NCI-H2029 treated with DMSO at 0.1 percent for 48 hours (cell line): ENCODE measurements at places on chromosomes 1 and 21.
A peak's percentile ranks its signal among the peaks of the same experiment; 100 is the strongest.

DNA sequence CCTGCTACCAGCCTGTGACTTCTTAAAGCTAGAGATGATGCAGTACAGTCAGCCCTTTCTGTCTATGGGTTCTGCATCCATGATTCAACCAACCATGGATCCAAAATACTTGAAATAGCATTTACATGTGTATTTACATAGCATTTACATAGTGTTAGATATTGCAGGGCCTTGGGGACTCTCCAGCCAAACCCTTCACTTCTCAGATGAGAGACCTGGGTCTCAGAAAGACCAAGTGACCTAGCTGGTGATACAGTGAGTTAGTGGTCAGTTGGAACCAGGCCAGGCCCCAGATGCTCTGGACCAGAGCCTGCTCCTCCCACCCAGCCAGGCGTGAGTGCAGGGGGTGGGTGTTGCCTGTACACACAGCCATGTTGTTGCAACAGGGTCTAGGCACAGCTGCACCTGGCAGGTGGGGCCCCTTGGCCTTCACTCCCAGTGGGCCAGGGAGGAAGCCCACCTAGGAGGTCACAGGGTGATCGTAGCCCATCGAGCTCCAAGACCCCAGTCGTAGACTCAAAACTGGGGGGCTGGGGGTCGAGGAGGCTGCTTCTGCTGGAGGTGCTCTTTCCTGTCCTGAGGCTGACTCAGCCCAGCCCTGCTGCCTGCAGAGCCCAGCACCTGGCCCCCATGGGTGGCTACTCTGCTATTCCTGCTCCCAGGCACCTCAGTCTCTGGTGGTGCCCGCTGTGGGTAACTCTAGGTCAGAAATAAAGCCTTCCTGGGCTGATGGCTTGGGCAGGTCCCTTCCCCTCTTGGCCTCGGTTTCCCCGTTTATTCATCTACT lies 7.7 kb downstream of the TMEM61 start:
- no peak for DNase-seq

DNA sequence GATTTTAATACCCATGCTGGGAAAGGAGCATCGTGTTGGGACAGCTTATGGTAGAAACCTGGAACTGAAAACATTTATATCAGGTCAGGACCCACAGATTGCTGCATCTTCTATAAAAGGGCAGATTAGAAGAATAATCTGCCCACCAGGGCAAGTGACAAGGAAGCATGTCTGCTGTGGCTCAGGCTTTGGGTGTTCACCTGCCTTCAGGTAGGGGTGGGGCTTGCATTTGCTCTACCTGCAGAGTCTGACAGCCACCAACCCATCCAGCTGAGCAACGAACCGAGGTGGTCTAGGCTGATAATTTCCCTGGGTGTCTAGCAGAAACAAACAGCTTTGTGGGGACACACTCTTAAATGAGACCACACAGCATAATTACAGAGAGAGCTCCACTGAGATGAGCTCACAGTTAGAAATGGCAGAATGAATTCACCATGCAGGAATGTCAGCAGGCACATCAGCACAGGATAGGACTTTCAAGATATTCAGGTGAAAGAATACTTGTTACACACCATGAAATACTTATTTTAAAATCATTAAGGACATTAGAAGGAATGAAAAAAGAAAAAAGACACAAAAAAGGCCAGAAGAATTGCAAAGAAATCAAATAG lies 36.1 kb upstream of the B3GALT5 start:
- no peak for DNase-seq

DNA sequence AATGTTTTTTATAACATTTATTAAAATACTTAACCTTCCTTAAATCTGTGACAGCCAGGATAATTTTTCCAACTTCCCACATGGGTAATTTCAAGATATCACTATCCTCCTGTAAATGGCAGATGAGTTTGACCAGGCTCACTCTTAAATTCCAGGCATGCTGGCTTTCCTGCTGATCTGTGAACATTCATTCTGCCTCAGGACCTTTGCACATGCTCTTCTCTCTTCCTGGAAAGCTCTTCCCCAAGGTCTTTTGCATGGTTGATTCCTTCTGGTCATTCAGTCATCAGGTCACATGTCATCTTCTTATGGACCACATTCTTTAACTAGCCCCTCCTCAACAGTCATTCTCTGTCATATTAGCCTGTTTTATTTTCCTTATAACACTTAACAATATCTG lies 5.7 kb downstream of the ST6GALNAC5 start:
- DNase-seq, result no peak

GRCh38 chr1:109620401-109620791 lies 759 bp downstream of the AMPD2 start:
- no peak for DNase-seq

GRCh38 chr1:43736819-43737218 lies 29.5 kb downstream of the ST3GAL3 start:
- no peak for DNase-seq

- no peak for DNase-seq
These were observed 101.7 kb upstream of the EDN2 start for GRCh38 chr1:41586230-41586629.

- DNase-seq, result no peak
These were observed 40.2 kb downstream of the FASLG start for GRCh38 chr1:172699111-172699510.

- DNase-seq, result no peak
These were observed 996 bp upstream of the SH3BGRL3 start for GRCh38 chr1:26278724-26279455.

- no peak for DNase-seq
These were observed 898.8 kb upstream of the NEGR1 start for GRCh38 chr1:73181190-73181540.

DNA sequence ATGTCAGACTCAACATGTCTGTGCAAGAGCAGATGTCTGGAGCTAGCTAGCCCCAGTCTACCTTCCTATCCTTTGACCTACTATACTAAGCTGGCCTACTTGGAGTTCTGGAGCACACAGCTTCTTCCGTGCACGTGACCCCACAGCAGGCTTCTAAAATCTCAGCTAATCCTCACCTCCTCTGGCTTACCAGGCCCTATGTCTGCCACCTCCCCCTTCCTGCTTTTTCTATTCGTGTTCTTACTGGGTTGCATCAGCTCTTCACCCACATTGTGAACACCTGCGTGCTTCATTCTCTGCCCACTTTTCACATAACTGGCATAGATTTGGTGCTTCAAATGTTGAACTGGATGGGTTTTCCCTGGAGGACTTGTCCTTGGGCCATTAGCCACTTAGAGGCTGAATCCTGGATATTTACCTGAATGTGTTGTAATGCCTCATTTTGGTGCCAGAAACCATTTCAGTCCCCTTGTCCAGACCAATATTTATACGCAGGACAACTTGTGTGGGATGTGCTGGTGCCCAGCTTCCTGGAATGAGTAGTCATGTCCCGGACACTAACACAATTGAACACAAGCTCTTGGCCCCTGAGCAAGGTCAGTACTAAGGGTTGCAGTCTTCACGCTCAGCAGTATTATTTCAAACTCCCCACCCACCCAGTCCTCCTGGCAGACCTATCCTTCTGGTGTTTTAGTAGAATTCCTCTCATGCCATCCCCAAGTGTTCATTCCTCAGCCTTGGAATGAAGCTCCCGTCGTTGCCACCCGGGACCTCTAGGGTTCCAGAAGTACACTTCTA lies 24.0 kb downstream of the TENT5C start:
- DNase-seq, result no peak

DNA sequence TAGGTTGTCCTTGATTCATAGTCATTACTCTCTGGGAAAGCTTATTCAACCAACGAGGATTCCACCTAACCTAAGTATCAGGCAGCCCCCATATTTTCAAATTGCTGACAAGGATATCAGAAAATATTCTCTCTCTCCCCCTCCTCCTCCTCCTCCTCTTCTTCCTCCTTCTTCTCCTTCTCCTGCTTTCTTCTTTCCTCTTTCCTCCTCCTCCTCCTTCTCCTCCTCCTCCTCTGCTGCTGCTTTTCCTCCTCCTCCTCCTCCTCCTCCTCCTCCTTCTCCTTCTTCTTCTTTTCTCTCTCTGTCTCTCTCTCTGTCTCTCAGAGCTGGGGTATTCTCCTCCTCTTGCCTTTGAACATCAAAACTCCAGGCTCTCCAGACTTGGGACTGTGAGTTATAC lies 2.5 kb upstream of the IGSF9 start:
- no peak for DNase-seq

GRCh38 chr1:14970115-14970798 lies 183.3 kb upstream of the TMEM51 start:
- DNase-seq, result no peak

GRCh38 chr21:41418393-41418792 lies 7.6 kb upstream of the MX1 start:
- no peak for DNase-seq

DNA sequence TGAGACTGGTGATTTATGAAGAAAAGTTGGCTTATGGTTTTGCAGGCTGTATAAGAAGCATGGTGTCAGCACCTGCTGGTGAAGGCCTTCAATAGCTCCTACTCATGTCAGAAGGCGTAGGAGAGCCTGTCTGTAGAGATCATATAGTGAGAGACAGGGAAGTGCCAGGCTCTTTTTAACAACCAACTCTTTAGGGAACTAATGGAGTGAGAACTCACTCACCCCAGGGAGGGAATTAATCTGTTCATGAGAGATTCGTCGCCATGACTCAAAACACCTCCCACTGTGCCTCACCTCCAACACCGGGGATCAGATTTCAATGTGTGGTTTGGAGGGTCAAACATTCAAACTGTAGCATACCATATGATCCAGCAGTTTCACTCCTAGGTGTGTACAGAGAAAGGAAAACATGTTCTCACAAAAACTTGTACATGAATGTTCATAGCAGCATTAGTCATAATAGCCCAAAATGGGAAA lies 72.6 kb downstream of the TTC3 start:
- DNase-seq, result no peak

DNA sequence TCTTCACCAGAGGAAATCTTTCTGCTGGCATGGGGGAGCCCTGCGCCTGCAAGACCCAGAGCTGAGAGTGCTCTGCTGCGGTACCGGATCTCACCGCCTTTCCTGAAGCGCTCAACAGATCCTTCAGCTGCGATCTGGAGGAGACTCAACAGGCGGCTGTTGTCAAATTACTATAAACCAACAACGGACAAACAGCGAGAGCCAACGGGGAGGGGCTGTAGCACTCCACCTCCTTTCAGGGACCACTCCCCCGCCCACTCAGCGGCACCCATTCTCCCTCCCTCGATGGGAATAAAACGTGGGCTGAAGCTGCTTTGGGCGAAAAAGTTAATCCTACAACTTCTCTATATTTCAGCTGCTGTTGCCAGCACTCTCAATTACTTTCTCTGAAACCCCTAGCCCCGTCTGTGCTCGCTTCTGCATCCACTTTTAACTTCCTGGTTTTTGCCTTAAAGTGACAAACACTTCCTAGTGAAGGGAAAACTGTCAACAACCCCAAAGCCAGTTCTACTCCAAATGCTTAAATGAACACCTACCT lies at the start of gene FMO5:
Gene FMO5 (minus strand): TSS at position 147 of the 538 bp plus-strand sequence. CDS start 310 bp downstream, outside the sequence.
- peak; percentile 36 for DNase-seq

GRCh38 chr1:211577277-211577818 lies 1.6 kb downstream of the SLC30A1 start:
- no peak for DNase-seq

- DNase-seq, result no peak
These were observed 1.9 kb upstream of the HIVEP3 start for GRCh38 chr1:41920658-41921057.

- DNase-seq, result no peak
These were observed 116.0 kb downstream of the ETS2 start for GRCh38 chr21:38921511-38922251.

GRCh38 chr1:150142083-150142482 lies 7.6 kb upstream of the PLEKHO1 start:
- DNase-seq, result no peak

DNA sequence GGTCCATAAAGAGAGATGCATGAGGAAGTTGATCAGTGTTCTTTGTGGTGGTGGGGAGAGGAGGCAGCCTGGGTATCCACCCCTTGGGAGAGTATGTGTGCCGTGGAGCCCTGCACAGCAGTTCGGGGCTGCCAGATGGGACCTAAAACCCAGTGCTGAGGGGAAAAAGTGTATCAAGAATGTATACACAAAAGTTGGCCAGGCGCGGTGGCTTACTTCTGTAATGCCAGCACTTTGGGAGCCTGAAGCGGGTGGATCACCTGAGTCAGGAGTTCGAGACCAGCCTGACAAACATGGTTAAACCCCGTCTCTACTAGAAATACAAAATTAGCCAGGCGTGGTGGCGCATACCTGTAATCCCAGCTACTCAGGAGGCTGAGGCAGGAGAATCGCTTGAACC lies 4.1 kb upstream of the TTC4 start:
- DNase-seq, result no peak

DNA sequence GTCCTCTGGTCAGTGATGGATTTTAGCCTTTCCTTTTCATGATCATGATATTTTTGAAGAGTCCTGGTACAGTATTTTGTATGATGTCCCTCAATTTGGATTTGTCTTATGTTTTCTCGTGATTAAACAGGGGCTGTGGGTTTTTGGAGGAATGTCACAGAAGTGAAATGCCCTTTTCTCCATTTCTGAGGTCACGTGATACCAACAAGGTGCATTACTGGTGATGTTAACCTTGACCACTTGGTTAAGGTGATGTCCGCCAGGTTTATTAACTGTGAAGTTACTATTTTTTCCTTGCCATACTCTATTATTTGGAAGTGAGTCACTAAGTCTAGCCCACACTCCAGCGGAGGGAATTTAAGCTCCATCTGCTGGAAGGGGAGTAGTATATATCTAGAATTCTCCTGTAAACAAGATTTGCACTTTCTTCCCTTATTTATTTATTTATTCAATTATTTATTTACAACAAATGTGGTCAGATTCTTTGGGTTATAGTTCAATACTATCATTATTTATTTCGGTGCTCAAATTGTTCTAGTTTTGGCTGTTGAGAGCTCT lies 123.4 kb downstream of the HIVEP3 start:
- DNase-seq, result no peak

DNA sequence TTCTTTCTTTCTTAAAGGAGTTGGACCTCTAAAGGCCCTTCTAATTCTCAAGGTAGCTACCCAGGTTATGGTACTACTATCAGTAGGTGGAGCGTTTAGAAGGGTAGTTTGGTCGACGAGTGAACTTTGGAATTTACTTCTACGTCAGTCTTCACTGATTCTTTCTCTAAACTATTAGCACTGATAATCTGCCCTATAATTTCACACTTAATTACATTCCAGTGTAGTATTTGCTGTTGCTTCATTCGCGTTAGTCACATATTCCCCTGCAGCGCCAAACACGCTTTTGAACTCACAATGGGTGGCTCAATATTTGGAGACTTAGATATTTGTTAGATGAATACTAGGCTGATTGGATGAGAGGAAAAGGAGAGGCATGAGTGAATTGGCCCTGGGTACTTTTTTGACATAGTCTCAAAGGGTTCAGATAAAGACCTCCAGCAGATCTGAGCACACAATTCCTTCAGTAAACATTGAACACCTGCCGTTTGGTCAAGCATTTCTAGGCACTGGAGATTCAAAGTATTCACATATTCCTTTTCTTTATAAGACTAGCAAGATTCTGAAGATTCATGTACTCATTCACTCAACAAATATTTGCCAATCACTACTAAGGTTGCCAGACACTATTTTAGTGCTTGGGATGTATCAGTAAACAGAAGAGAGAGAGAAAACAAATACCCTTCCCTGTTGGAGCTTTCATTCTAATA lies 929 bp upstream of the FOXJ3 start:
- peak; percentile 99 for DNase-seq
